AG04450 (cell line): ENCODE measurements at places on chromosomes 3 and 15. TPM values are rescaled to one million over a fixed set of nuclear protein-coding genes. Genes with fewer than 3 reads are reported as not detected.

DNA sequence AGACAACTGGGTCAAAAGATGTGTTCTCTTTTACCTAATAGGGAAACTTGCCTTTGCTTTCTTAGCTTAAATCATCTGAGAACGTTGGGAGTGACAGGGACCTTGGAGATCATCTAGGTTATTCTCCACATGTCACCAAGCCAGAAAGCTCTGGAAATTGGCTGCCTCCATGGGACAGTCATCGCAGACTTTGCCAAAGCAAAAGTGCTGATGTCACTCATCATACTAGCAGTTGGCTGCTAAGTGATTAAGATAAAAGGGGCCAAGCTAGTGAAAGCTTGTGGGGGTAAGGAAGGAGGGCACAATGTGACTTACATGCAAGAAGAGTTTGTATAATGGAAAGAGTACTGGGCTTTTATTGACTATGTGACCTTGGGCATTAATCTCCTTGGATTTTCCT lies 198.0 kb upstream of the PFN2 start:
- DNase-seq: no peak

GRCh38 chr3:67526246-67526645 lies 128.2 kb downstream of the SUCLG2 start:
- DNase-seq: peak; percentile 80

DNA sequence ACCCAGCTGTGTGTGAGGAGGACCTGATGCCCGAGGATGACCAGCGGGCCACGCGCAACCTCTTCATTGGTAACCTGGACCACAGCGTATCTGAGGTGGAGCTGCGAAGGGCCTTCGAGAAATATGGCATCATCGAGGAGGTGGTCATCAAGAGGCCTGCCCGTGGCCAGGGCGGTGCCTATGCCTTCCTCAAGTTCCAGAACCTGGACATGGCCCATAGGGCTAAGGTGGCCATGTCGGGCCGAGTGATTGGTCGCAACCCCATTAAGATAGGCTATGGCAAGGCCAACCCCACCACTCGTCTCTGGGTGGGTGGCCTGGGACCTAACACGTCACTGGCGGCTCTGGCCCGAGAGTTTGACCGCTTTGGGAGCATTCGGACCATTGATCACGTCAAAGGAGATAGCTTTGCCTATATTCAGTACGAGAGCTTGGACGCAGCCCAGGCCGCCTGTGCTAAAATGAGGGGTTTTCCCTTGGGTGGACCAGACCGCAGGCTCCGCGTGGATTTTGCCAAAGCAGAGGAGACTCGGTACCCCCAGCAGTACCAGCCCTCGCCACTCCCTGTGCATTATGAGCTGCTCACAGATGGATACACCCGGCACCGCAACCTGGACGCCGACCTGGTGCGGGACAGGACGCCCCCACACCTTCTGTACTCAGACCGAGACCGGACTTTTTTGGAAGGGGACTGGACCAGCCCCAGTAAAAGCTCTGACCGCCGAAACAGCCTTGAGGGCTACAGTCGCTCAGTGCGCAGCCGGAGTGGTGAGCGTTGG lies 1.5 kb downstream of the RBM15B start:
- no peak for DNase-seq

- DNase-seq: no peak
Measured at GRCh38 chr3:191221638-191222037, 22.6 kb downstream of the OSTN start.

DNA sequence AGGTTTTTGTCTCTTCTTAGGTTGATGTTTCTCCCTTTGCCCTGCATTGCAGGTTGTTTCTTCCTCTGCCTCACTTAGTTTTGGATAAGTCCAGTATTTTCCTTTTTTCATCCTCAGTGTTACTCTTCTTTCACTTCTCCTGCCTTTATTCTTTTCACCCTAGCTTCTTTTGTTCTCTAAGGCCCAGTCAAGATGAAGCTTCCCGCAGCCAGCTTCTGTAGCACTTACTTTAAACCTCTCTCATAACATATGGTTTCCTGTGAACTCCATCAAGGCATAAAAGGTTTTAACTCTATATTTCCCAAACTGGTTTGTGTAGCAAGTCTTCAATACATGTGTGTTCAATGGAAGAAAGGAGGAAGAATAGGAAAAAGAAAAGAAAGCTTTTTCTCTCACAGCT lies 54.1 kb downstream of the TP63 start:
- DNase-seq: no peak

DNA sequence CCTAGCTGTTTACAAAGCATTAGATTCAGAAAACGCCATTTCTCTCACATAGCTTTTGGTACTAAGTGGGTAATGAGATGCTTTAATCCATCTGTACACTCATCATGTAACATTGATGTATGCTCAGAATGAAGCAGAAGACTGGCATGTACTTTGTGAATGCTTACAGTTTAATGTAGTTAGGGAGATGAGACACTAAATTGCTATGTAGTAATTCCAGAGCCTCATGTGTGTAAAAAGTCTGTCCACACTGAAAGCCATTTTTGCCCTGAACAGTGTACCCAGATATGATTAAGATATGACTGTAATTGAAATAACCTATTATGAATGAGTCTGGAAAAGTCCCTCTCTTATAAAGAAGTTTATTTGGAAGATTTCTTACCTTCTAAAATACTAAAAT lies 66.5 kb downstream of the ARMC8 start:
- no peak for DNase-seq

GRCh38 chr15:79310612-79310984 lies 314 bp upstream of the TMED3 start:
- no peak for DNase-seq

Gene CTNNB1
- polyA plus RNA-seq: 352 and 453 TPM in 2 replicates

Gene IL5RA
- polyA plus RNA-seq: not detected in 2 replicates

Gene H1-8
- polyA plus RNA-seq: not detected in 2 replicates

Gene RBMS3
- polyA plus RNA-seq: 32.0 and 33.4 TPM in 2 replicates

Gene WDR93
- 0.05 TPM in 2 replicates for polyA plus RNA-seq
